ENCODE measurements at places on chromosomes 6 and 20.

- DNase-seq = no peak
Observed at GRCh38 chr20:10961651-10962288, 288.0 kb upstream of the JAG1 start.

- DNase-seq = no peak
Observed at GRCh38 chr6:128519132-128519930, 1.1 kb downstream of the PTPRK start.

DNA sequence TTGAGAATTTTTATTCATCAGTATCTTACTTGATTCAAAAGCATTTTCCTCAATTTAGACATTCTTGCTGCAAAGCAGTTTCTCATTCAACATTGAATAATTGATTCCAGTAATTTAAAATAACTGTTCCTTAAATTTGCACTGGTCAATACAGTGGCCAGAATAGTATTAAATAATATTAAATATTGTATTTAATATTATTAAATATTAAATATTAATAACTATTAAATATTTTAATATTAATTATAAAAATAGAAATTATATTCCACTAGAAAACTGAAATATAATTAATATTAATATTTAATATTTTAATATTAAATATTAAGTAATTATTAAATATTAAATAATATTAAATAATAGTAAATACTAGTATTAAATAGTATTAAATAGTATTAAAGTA, 758.8 kb downstream of the EYS start:
- no peak for DNase-seq

DNA sequence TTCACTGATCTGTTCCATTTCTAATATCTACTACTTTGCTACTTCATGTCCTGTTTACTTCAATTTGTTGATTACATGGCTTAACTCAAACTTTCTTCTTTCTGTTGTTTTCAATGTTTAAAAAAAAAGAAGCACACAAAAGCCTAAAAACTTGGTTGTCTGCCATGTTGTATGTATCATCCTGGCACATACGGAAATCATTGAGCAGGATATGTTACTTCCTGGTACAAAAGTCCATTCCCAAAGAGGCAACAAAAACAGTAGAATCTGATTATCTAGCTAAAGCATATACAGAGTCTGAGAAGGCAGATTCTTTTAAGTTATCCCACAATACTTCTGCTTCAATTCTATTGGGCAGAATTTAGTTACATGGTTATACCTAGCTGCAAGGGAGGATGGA, 14.5 kb upstream of the COL12A1 start:
- no peak for DNase-seq

DNA sequence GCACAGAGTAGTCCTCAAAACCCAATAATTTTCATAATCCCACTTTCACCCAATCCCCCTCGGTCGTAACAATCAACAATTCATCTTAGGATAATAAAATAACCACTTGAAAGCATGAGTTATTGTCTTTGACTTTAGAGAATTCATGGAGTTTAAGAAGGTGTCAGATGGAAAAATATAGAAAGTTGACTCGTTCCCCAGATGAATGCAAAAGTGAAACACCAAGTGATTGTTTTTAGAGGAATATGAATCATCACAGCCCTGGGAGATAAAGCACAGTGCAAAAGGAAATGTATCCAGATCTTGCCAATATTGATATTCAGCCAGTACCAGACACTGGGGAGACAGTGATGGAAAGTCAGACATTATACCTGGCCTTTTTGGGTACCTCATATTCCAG, 860.5 kb downstream of the DHX35 start:
- DNase-seq = no peak

DNA sequence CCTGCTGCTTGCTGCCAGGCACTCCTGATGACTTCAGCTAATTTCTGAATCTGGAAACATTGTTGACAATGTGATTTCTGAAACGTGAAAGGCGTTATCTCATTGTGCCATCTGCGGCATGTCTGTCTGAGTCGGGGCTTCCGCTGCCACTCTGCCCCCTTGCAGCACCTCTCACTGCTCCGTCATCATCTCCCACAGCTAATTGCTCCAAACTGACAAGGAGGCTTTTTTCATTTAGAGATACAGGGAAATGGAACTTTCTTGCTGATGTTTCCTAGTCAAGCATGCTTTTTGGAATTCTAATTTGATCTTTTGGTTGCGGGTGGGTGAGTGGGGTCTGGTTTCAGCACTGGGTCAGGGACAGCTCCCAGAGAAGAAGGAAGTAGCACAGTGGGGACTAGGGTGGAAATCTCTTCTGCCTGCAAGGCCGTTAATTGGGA, 233.5 kb downstream of the DHX35 start:
- DNase-seq = no peak

GRCh38 chr6:156773935-156774852, 3.0 kb upstream of the ARID1B start:
- no peak for DNase-seq

DNA sequence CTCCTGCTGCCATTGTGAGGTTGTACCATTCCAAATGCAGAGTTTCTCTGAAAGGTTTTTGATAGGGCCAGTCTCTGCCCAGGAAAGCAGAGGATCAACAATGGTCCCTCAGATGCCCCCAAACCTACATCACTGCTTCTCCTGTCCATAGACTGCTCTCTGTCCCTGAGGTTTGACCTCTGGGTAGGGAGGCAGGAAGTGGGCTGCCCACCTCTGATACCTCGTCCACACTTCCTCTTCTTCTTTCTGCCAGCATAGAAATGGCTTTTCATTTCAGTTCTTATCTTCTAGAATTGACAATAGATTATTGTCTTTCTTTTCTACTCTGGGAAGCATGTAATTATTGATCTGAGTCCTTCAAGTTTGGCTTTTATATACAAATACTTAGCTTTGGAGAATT, 170.6 kb downstream of the TRMT11 start:
- no peak for DNase-seq

All from HCT116 (cell line).